Small intestine (tissue), 16 donors: ENCODE measurements at places on chromosomes 13 and 19.

- H3K4me1 ChIP-seq: no peaks in the 10 kb centered on the region
- no peak overlapping the region for H3K4me3 ChIP-seq
- DNase-seq: no peak
- no peaks in the 10 kb centered on the region for H3K36me3 ChIP-seq
- H3K27me3 ChIP-seq: no peaks in the 10 kb centered on the region
Measured at GRCh38 chr13:64551755-64552154, 2678.4 kb downstream of the PCDH9 start.

GRCh38 chr13:90545070-90545840, 802.2 kb upstream of the MIR17HG start:
- H3K4me3 ChIP-seq: no peak overlapping the region
- H3K27ac ChIP-seq: no peak overlapping the region
- H3K27me3 ChIP-seq: no peaks in the 10 kb centered on the region
- DNase-seq: no peak

DNA sequence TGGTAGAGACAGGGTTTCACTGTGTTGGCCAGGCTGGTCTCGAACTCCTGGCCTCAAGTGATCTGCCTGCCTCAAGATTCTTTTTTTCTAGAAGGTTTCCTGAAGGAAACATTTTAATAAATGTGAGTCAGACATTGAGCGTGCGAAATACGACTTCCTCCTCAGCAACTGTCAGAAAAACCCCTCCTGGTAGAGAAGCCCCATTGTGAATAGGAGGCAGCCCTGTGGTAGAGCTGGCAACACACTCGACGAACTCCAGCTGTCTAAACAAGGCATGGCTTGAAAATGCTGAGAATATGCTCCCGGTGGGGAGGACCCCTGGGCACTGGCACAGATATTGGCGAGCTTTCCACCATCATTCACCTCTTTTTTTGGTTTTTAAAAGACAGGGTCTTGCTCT, 9.8 kb downstream of the ZNF333 start:
- no peak overlapping the region for H3K27ac ChIP-seq
- H3K27me3 ChIP-seq: no peaks in the 10 kb centered on the region
- no peaks in the 10 kb centered on the region for H3K4me1 ChIP-seq

GRCh38 chr13:95195146-95195545, 106.1 kb downstream of the ABCC4 start:
- no peak overlapping the region for H3K27ac ChIP-seq
- no peak overlapping the region for H3K4me3 ChIP-seq
- no peak for DNase-seq
- H3K27me3 ChIP-seq: no peaks in the 10 kb centered on the region

- H3K4me1 ChIP-seq: no peaks in the 10 kb centered on the region
- peak; percentile 13 for DNase-seq
- H3K36me3 ChIP-seq: no peaks in the 10 kb centered on the region
- H3K27ac ChIP-seq: no peak overlapping the region
- H3K4me3 ChIP-seq: no peak overlapping the region
Measured at GRCh38 chr13:98626298-98626935, 49.5 kb upstream of the STK24 start.

DNA sequence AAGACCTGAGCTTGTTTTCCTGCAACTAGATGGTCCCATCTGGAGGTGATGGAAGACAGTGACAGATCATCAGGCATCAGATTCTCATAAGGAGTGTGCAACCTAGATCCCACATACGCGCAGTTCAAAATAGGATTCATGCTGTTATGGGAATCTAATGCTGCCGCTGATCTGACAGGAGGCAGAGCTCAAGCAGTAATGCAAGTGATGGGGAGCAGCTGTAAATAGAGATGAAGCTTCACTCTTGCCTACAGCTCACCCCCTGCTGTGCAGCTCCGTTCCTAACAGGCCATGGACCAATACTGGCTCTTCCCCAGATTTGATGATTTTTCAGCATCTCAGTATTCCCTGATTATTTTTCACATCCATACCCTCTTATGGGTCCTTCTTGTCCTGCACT, 208.4 kb upstream of the RXFP2 start:
- DNase-seq: no peak
- no peaks in the 10 kb centered on the region for H3K36me3 ChIP-seq
- no peaks in the 10 kb centered on the region for H3K4me1 ChIP-seq
- H3K27ac ChIP-seq: no peak overlapping the region
- H3K27me3 ChIP-seq: no peaks in the 10 kb centered on the region

- no peaks in the 10 kb centered on the region for H3K27me3 ChIP-seq
- no peaks in the 10 kb centered on the region for H3K36me3 ChIP-seq
- no peak overlapping the region for H3K27ac ChIP-seq
- H3K4me1 ChIP-seq: no peaks in the 10 kb centered on the region
Measured at GRCh38 chr19:7337380-7338194, 11.2 kb upstream of the ARHGEF18 start.

DNA sequence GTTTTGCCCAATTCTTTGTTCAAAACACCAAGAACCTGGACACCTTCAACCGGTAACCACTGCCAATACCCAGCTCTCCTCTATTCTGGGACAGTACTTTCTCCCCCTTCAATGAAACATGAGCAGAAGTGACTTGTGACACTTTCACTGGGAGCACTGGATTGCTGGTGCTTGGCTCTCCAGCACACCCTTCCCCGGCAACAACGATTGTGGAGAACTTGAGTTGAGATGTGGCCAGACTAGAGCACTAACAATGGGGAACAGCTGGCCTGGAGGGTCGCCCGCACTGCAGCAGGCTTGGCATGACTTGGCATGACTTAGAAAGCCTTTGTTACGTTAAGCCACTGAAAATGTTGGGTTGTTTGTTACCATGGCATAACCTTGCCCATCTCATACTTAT, 7.5 kb upstream of the B3GLCT start:
- peaks cover 8% of the 10 kb centered on the region for H3K4me1 ChIP-seq
- no peaks in the 10 kb centered on the region for H3K27me3 ChIP-seq
- DNase-seq: no peak
- H3K36me3 ChIP-seq: no peaks in the 10 kb centered on the region
- H3K27ac ChIP-seq: no peak overlapping the region

- H3K27me3 ChIP-seq: peaks cover 19% of the 10 kb centered on the region
- H3K4me3 ChIP-seq: no peak overlapping the region
- no peaks in the 10 kb centered on the region for H3K4me1 ChIP-seq
Measured at GRCh38 chr19:19214892-19215291, 3.1 kb downstream of the NCAN start.

- peaks cover 25% of the 10 kb centered on the region for H3K36me3 ChIP-seq
- no peak overlapping the region for H3K27ac ChIP-seq
- no peak for DNase-seq
- H3K27me3 ChIP-seq: peaks cover 55% of the 10 kb centered on the region
- H3K4me3 ChIP-seq: no peak overlapping the region
Measured at GRCh38 chr19:2249880-2250765, 1.0 kb downstream of the AMH start.

DNA sequence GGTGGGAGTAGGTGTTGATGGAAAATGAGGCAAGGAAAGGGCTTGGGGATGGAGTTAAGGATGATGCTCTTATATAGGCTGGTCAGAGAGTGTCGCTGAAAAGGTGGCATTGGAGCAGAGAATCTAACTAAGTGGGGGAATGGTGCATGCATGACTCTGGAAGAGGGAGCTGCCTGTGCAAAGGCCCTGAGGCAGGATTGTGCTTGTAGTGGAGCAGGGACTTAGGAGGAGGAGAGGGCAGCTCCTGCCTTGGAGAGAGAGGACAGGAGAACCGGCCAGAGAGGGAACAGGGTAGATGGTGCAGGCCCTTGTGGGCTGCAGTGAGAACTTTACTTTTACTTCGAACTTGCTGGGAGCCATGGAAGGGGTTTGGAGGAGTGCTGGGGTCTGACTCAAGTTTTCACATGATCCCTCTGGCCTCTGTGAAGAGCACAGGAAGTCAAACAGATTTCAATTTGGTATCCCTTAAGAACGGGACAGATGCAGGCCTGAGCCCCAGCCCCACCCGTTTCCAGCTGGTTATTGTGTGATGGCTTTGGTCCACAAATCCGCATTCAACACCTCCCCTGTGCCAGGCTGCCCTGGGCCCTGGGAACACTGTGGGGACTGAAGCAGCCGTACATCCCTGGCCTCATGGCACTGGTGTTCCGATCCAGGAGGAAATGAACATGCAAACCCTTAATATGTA, 7.0 kb downstream of the AP2A1 start:
- no peak for DNase-seq
- no peak overlapping the region for H3K27ac ChIP-seq
- H3K4me1 ChIP-seq: no peaks in the 10 kb centered on the region
- H3K27me3 ChIP-seq: no peaks in the 10 kb centered on the region
- H3K36me3 ChIP-seq: peaks cover 2% of the 10 kb centered on the region

- H3K27ac ChIP-seq: no peak overlapping the region
- no peaks in the 10 kb centered on the region for H3K27me3 ChIP-seq
- no peak for DNase-seq
- H3K4me1 ChIP-seq: no peaks in the 10 kb centered on the region
Measured at GRCh38 chr19:42568006-42568405, 26.7 kb downstream of the CEACAM8 start.

DNA sequence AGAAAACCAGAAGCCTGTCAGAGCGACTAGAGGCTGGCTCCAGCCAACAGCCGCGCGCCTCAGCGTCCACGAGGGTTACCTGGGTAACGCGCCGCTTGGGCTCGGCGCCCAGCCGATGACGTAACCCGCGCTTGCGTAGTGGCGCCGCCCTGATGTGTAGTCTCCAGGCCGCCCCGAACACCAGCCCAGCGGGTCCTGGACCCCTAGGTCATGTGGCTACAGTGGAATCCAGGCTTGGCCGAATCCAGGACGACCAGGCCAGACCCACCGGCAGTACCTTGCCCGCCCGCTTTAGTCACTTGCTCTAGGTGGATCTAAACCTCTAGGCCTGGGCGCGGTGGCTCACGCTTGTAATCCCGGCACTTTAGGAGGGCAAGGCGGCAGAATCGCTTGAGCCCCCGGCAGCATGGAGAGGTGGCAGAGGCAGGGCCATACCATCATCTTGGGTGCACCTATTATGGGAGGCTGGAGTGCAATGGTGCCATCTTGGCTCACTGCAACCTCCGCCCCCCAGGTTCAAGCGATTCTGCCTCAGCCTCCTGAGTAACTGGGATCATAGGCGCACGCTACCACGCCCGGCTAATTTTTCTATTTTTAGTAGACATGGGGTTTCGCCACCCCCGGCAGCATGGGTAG, 7.2 kb upstream of the ZNF606 start:
- peaks cover 8% of the 10 kb centered on the region for H3K36me3 ChIP-seq
- H3K4me1 ChIP-seq: no peaks in the 10 kb centered on the region
- H3K4me3 ChIP-seq: peak overlapping the region; percentile 6
- no peaks in the 10 kb centered on the region for H3K27me3 ChIP-seq
- peak overlapping the region; percentile 11 for H3K27ac ChIP-seq

GRCh38 chr19:35645680-35646511, 2.2 kb upstream of the COX6B1 start:
- H3K27me3 ChIP-seq: no peaks in the 10 kb centered on the region
- H3K36me3 ChIP-seq: no peaks in the 10 kb centered on the region
- H3K27ac ChIP-seq: no peak overlapping the region
- no peak overlapping the region for H3K4me3 ChIP-seq
- no peak for DNase-seq
- H3K4me1 ChIP-seq: peaks cover 35% of the 10 kb centered on the region

GRCh38 chr19:5330307-5330720, 10.3 kb downstream of the PTPRS start:
- H3K4me1 ChIP-seq: no peaks in the 10 kb centered on the region
- DNase-seq: no peak
- no peaks in the 10 kb centered on the region for H3K36me3 ChIP-seq
